NCI-H1694 treated with DMSO at 0.1 percent for 48 hours (cell line): ENCODE measurements at places on chromosomes 11 and 22.

- no peak for DNase-seq
Observed at GRCh38 chr22:40247976-40248375, 70.3 kb downstream of the TNRC6B start.

DNA sequence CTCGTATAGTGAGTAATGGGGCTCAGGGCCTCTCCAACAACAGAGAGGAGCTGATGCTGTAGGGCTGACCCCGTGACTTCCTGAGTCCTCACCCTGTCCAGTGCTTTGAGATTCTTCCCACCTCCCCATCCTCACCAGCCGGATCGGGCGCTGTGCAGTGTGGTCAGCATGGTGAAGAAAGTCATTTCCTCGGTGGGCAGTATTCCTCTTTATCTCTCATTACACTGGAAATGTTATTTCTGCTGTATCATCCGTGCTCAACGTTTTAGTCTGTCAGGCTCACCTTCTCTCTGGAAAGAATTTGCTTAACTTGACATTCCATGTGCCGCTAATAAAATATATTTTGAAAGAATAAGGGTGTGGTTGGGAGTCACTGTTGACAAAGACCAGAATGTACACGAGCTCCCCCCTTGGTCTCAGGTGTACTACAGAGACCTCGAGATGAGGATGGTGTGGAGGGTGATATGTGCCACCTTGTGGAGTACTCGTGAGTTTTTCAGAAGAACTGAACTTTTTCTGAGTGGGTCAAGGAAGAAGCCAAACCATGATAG, 25.7 kb upstream of the SCGB1A1 start:
- DNase-seq, result no peak

GRCh38 chr11:2149460-2149859, 10.3 kb upstream of the IGF2 start:
- DNase-seq, result no peak

- DNase-seq, result no peak
Observed at GRCh38 chr11:43626798-43627197, 53.7 kb upstream of the HSD17B12 start.

DNA sequence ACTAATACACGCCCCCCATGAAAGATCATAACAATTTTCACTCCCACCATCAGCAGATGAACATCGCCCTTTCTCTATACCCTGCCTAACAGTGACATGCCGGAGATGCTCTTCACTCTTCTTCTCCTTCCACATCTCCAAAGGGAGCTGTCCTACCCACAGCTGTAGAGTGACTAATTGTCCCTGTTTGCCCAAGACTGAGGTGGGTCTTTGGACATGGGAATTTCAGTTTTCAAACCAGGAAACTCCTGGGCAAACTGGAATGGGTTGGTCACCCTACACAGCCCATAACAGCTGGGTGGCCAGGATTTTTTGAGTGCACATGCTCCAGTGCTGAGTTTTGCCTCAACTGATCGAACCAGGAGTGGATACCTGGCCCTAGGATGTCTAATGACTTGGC, 90.6 kb upstream of the TIMP3 start:
- no peak for DNase-seq

DNA sequence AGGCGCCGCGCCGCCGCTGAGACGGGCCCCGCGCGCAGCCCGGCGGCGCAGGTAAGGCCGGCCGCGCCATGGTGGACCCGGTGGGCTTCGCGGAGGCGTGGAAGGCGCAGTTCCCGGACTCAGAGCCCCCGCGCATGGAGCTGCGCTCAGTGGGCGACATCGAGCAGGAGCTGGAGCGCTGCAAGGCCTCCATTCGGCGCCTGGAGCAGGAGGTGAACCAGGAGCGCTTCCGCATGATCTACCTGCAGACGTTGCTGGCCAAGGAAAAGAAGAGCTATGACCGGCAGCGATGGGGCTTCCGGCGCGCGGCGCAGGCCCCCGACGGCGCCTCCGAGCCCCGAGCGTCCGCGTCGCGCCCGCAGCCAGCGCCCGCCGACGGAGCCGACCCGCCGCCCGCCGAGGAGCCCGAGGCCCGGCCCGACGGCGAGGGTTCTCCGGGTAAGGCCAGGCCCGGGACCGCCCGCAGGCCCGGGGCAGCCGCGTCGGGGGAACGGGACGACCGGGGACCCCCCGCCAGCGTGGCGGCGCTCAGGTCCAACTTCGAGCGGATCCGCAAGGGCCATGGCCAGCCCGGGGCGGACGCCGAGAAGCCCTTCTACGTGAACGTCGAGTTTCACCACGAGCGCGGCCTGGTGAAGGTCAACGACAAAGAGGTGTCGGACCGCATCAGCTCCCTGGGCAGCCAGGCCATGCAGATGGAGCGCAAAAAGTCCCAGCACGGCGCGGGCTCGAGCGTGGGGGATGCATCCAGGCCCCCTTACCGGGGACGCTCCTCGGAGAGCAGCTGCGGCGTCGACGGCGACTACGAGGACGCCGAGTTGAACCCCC, 798 bp downstream of the BCR start:
- no peak for DNase-seq

DNA sequence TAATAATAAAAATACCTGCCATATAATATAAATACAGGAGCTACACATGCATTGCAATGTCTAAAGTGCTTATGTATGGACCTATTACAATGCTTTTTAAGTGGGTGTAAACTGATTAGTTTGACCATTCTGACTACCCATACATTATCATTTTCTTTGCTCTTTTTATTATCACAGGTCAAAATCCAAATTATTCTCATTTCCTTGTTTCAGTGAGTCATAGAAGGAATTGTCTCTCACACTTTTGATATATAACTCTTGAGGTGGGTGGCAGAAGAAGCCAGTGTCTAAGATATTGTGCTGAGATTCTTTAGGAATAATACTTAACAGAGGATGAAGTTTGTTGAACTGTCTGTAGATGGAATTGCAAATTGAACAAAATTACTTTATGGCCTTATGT, 35.6 kb downstream of the GAS2 start:
- no peak for DNase-seq

GRCh38 chr11:115869780-115870431, 365.7 kb upstream of the CADM1 start:
- peak; percentile 37 for DNase-seq

- no peak for DNase-seq
Observed at GRCh38 chr11:34219941-34220370, 114.5 kb downstream of the NAT10 start.

GRCh38 chr11:41267451-41267850, 192.0 kb downstream of the LRRC4C start:
- DNase-seq, result no peak

DNA sequence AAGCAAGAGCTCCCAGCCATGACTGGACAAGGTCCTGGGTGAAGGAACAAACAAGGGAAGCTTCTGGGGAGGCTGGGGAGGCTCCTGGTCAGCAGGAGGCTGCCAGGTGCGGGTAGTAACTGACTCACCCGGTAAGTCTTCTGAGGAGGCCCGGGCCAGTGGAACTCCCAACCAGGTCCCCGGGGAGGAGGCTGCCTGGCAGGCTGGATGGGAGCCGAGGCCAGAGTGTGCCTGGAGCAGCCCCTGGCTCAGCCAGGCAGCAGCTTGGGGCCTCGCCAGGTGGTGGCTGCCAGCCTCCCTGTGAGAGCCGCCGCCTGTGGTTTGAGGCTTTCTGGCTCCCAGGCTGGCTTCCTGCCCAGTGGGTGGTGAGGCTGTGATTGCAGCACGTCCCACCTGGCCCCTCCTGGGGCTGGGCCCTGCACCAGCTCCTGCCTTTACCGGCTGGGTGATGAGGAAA, 46.2 kb downstream of the IGF2 start:
- peak; percentile 12 for DNase-seq

- DNase-seq, result no peak
Observed at GRCh38 chr11:35982061-35982460, 38.2 kb downstream of the LDLRAD3 start.

DNA sequence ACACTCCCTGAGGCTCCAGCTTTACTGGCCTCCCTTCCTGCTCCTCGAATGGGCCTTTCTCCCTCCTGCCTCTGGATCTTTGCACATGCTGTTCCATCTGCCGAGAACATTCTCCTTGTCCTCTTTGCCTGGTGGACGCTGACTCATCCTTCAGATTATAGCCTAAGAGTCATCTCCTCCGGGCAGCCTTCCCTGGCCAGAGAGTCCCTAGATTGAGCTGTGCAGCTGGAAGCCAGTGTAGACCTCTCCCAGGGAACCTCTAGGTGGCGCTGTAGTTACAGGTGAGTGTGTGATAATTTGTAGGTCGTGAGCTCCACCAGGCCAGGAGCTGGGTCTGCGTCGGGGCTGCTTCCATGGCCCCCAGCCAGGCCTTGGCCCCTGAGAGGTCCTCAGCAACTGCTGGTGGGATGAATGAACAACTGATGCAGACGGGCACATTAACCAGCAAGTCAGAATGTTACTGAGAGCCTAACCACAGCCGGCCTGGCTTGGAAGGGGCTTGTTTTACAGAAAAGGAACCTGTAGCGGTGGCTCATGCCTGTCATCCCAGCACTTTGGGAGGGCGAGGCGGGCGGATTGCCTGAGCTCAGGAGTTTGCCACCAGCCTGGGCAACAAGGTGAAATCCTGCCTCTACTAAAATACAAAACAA, 8.7 kb downstream of the PNPLA5 start:
- DNase-seq, result peak; percentile 77

DNA sequence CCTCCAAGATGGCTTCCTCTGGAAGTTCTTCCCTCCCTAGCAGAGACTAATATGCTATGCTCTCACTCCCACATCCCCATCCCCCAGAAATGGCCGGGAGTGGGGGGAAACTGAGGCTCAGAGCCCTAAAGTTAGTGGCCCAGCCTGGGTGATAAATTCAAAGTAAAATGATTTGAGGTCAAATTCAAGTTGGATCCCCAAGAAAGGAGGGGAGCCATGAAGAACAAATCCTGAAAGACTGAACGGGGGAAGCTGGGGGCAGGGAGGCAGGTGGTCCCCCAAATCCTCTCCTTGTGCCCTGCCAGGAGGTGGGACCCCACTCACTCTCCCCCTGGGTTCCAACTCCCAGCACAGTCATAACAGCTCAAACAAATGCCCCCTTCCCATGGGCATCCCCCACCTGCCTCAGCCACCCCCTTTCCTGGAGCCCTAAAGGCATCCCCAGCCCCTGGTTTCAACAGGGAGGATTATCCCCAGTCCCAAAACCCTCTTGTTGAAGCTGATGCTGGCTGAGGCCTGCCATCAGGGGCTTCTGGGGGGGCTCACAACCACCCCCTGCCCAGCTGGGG, 1.1 kb downstream of the CBX6 start:
- DNase-seq, result no peak

DNA sequence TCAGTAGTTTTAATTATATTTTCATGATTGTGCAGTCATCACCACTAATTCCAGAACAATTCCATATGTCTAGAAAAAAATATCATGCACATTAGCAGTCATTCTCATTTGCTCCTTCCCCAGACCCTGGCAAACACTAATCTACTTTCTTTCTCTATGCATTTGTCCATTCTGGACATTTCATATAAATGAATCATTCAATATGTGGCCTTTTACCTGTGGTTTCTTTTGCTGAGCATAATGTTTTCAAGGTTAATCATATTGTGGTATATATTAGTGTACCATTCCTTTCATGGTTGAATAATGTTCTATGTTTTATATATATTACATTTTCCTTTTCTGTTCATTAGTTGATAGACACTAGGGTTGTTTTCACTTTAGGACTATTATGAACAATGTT, 811.1 kb upstream of the RAG2 start:
- DNase-seq, result no peak

GRCh38 chr22:36225333-36225922, 13.9 kb downstream of the APOL2 start:
- no peak for DNase-seq

- no peak for DNase-seq
Observed at GRCh38 chr11:99505316-99505715, 484.6 kb downstream of the CNTN5 start.

DNA sequence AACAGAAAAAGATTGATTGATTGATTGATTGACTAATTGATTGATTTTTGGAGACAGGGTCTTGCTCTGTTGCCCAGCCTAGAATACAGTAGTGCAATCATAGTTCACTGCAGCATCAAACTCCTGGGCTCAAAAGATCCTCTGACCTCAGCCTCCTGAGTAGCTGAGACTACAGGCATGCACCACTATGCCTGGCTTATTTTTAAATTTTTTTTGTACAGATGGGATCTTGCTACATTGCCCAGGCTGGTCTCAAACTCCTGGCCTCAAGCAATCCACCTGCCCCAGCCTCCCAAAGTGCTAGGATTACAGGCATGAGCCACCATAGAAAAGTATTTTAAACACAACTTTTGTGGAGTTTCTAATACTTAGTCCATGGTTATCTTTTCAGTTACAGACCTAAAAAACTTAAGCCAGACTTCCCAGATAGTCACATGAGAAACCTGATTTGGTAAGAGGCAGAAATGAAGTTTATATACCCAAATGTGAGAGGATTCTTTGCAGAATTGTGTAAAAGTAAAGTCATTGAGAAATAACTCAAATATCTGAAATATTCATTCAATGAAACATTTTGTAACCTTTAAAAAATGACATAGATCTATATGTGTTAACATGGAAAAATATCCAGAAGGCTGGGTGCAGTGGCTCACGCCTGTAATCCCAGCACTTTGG, 186.5 kb downstream of the SWAP70 start:
- DNase-seq, result no peak

- DNase-seq, result no peak
Observed at GRCh38 chr22:44289414-44290171, 23.2 kb downstream of the SHISAL1 start.

DNA sequence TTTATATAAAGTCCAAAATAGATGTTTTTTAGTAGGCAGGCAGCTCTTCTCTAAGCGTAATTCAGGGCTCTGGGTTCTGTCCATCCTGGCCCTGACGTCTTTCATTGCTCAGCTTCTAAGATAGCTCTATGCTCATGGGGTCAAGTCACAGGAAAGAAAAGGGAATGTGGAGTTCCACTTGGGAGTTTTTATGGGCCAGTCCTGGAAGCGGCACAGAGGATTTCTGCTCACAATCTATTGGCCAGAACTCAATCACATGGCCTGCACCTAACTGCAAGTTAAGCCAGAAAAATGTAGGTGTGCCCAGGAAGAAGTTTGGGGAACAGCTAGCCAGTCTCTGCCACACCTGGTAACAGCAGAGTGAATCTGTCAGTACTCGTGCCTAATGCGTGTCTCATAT, 7.4 kb upstream of the ZBTB16 start:
- DNase-seq, result no peak

DNA sequence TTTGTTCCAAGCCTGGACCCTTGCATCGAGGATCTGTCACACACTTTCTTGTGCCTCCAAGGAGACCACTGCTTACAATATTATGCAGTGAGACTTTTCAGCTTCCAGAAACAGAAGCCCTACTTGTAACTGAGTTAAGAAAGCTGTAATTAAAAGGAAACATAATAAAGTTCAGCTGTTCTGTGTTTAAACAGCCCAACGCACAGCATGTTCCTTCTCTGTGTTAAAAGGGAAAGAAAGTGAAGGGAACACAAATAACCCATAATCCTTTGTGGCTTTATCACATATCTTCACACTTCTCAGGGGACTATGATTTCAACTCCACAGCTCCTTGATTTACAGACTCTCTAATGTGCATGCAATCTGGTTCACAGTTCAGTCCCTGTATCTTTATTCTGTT, 200.3 kb upstream of the MTNR1B start:
- no peak for DNase-seq
